NCI-H2171 treated with DMSO at 0.1 percent for 48 hours (cell line): ENCODE measurements at places on chromosomes 7 and 10.

GRCh38 chr10:108374991-108375390, 1210.5 kb upstream of the SORCS1 start:
- DNase-seq, result no peak

DNA sequence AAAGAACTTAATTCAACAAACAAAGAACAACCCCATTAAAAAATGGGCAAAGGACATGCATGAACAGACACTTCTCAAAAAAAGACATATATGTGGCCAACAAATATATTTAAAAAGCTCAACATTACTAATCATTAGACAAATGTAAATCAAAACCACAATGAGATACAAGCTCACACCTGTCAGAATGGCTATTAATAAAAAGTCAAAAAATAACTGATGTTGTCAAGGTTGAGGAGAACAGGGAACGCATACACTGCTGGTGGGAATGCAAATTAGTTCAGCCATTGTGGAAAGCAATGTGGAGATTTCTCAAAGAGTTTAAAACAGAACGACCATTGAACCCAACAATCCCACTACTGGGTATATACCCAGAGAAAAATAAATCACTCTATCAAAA, 19.1 kb downstream of the ZFAND4 start:
- DNase-seq, result no peak

DNA sequence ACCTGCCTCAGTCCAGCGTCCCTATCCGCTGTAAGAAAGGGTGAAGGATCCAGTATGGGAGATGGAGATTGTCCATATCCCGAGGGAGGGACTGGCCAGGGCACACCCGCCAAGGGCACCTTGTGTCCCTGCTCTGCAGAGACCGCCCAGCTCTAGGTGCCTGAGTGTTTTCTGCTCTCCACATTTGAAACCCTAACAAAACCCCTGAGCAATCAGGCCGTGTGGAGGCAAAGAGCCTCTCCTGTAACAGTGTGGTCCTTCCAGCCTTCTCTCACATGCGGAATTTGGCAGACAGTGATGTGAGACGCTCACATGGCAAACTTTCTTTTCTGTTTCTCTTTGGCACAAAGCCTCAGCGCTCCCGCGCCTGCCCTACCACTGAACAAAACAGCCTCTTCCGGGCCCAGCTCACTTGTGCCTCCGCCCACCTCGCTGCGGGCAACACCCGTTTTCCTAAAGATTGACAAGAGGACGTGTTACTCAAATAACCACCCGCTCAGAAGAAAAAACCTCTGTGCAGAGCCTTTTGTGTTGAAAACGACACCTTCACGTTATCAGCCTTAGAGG, 514.8 kb downstream of the DNAJB6 start:
- DNase-seq, result peak; percentile 48

- DNase-seq, result no peak
Measured at GRCh38 chr7:120806669-120807068, 51.3 kb downstream of the TSPAN12 start.

- peak; percentile 14 for DNase-seq
Measured at GRCh38 chr7:51253157-51253556, 63.5 kb downstream of the COBL start.

GRCh38 chr7:30896783-30897637, 14.6 kb upstream of the AQP1 start:
- no peak for DNase-seq

- DNase-seq, result no peak
Measured at GRCh38 chr7:98178321-98178720, 32.9 kb upstream of the BHLHA15 start.

- no peak for DNase-seq
Measured at GRCh38 chr7:101597941-101598340, 31.2 kb downstream of the MYL10 start.

GRCh38 chr7:132469681-132470080, 106.6 kb downstream of the PLXNA4 start:
- DNase-seq, result no peak

DNA sequence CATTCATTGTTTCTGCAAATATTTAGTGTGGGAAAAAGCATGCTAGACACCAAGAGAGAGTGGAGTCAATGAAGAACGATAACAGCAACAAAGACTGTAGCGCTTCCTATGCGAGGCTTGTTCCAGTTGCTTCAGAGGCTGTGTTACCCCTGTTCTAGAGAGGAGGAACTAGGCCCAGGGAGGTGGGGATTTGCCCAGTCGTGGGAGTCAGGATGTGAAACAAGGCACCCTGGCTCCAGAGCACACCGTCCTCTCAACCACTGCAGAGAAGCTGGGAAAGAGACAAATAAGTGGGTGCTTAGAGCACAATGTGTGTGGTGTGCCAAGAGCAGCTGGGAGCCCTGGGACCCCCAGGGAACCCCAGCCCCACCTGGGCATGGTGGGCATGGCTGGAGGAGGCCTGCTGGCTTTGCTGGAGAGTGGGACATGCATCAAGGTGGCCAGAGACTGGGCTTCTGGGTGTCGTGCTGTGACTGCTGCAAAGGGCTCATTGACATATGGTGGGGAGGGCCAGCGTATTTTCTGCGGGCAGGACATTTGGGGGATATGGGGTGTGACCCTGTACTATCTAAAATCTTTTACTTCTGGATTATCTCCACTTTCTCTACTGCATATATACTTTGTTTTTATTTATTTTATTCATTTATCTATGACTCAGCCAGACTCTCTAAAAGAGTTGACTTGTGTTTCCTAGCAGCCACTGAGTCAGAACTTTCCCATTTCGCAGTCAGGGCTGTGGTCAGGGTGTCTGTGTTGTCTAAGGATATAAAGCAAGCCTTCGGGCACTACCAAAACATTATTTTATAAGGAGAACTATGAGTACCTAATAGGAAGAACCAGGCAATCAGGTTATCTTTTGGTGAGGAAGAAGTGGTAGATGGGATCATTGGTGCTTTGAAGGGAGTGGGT, 95.4 kb downstream of the TCF7L2 start:
- DNase-seq, result no peak

- DNase-seq, result no peak
Measured at GRCh38 chr10:132705173-132705572, 80.8 kb downstream of the NKX6-2 start.

DNA sequence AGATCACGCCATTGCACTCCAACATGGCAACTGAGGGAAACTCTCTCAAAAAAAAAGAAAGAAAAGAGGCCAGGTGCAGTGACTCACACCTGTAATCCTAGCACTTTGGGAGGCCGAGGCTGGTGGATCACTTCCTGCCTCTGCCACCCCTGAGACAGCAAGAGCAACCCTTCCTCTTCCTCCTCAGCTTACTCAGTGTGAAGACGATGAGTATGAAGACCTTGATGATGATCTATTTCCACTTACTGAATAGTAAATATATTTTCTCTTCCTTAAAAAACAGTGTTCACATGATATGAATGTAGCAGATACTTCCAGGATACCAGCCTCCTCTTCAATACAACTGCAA, 2.1 kb upstream of the ZKSCAN1 start:
- DNase-seq, result no peak

- no peak for DNase-seq
Measured at GRCh38 chr10:132393695-132394181, 3.3 kb upstream of the PWWP2B start.

DNA sequence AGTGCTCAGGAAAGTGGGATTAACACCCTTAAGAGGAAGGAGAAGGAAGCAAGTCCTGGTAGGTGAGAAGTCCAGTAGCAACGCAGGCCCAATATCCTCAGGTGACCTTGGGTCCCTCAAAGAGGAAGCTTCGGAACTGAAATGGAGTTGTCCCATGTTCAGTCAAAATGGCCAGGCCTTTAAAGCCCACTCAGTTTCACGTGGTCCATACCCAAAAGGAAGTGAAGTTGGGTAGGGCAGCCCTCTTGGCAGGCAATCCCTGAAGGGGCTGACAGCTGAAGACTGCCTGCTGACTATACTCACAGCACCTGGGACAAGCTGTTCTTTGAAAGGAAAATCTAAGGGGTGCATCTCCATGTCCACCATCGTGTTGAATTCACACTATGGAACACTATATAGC, 3.0 kb downstream of the GSAP start:
- DNase-seq, result no peak

DNA sequence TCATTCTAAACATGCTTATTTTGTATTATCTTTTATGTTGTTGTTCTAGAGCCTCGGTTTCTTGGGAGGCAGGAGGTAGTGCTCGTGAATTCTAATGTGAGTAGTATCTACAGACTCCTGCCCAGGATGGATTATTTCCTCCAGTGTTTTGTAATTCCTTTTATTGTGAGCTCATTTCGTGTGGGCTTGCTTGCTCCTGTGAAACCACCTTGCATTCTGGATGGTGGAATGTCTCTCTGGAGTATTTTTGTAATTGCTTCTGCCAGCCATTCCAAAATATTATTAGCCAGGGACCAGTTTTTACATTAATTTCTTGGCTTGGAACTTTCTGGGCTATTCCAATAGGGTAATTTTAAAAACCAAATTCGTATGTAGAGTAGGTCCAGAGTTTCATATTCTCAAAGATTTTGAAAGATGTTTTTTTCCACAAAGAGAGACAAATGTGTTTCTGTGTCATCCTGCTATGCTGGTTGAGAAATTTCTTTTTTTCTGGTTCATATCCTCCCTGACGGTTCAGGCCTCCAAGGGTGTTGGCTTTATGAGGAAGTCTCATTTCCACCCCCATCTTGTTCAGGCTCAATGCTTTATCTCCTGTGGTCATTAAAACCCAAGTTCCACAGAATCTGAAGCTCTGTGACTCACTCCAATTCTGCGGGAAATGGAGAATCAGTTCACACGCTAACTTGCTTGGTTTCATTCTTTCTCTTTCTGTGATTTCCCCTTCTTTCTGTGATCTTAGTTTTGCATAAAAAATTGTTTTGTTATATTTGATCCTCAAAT, 41.7 kb upstream of the CALD1 start:
- no peak for DNase-seq

- no peak for DNase-seq
Measured at GRCh38 chr10:71975871-71976725, 11.9 kb downstream of the CHST3 start.

DNA sequence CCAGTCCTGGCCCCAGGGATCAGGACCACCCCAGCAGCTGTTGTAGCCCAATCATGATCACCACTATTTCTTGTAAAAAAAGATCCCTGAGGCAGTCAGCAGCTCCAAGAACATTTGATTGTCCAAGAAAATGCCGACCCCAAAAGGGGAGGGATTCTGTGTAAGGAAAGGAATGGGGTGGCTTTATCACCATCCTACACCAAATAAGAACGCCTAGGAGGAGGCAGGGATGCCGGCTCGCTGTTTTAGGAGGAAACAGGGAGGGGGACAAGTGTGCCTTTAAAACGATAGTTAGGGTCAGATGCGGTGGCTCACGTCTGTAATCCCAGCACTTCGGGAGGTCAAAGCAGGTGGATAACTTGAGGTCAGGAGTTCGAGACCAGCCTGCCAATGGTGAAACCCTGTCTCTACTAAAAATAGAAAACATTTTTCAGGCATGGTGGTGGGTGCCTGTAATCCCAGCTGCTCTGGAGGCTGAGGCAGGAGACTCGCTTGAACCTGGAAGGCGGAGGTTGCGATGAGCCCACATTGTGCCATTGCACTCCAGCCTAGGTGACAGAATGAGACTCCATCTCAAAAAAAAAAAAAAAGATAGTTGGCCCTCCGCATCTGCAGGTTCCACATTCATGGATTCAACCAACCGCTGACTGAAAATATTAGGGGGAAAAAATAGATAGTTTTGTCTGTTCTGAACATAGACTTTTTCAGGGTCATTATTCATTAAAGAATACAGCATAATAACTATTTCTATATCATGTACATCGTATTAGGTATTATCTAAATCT, 63.6 kb downstream of the PDIA4 start:
- no peak for DNase-seq

- DNase-seq, result no peak
Measured at GRCh38 chr10:72930276-72930675, 24.3 kb downstream of the PLA2G12B start.

DNA sequence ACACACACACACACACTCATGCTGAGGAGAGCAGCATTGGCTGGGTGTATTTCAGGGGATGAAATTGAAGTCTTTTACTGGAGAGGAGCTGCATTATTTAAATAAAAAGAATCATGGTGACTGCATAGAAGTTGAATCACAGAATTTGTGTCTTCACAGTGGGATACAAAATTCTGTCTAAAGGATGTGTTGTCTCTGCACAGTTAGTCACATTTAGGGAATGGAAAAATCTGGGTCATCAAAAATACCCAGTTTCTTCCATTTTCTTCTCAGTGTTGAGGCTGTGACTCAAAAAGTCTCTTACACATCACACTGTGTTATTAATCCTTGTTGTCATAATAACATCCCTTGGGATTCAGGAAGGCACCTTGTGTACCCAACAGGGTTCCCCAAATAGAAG, 10.9 kb downstream of the PAPSS2 start:
- no peak for DNase-seq

DNA sequence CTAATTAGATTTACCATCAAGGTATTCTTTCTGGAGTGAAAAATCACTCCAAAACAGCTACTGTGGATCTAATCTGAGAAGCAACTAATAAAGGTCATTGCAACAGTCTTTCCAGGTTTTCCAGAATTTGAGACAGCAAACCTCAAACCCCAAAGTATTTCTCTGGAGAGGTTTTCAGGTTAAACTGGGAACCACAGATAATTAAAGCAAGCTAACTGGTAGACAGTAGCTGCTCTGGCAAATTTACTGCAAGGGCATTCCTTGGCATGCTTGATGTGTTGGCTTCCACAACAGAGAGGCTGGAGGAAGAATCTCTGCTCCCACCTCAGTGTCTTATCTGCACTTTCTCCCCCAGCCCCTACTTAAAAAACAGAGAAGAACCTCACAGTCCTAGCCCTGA, 140.0 kb upstream of the NRBF2 start:
- no peak for DNase-seq

DNA sequence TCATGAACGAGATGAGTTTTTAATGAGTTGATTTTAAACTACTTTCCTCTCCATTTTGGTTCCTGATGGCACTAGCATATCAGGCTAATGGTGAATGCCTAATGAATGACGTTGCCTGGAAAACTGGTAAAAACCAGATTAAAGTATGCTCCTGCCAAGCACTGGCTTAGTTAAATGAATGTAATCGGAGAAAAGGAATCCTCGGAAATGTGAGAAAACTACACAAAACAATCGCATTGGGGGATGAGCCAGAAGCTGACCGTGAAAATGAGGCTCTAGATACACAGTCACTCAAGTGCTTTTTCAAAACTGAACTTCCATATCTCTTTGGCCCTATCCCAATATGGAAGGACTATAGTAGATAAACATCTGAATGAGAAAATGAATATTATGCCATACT, 153.8 kb upstream of the COL1A2 start:
- no peak for DNase-seq

DNA sequence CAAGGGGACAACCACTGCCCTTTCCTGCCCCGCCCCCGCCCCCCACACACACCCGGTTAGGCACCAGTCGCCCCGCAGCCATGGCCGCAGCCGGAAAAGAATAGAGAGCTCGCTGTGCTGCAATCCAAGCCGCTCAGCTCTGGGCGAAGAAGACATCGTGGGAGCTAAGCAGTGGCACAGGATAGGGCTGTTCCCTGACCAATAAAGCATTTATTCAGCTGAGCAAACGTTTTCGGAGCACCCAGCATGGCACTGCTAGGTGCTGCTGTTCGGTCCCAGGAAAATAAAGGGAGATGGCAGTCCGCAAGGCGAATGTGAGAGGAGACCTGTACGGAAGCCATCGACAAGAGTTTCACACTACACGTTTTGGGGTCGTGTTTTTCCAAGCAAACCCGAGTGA, 18.3 kb downstream of the SKIDA1 start:
- DNase-seq, result no peak

- DNase-seq, result no peak
Measured at GRCh38 chr10:35739998-35740397, 97.9 kb upstream of the FZD8 start.
